ENCODE measurements at places on chromosomes 7 and 10. TPM values are rescaled to one million over a fixed set of nuclear protein-coding genes. Genes with fewer than 3 reads are reported as not detected.

The LHFPL3 gene
- not detected for total RNA-seq

The CTNNA3 gene
- total RNA-seq = not detected

The NME8 gene
- total RNA-seq = not detected

The POM121L12 gene
- total RNA-seq = not detected

The TMEM196 gene
- not detected for total RNA-seq

The POM121C gene
- total RNA-seq = 35.7 TPM

The STRIP2 gene
- 1.3 TPM for total RNA-seq

The TBRG4 gene
- total RNA-seq = 54.3 TPM

The CYP26C1 gene
- 0.27 TPM for total RNA-seq

The MYL7 gene
- total RNA-seq = 1.6 TPM

The GNGT1 gene
- total RNA-seq = not detected

The UPK3B gene
- 16.6 TPM for total RNA-seq

The VAX1 gene
- not detected for total RNA-seq

The FKBP6 gene
- 0.47 TPM for total RNA-seq

The JAKMIP3 gene
- 0.18 TPM for total RNA-seq

The ITGA8 gene
- total RNA-seq = 23.4 TPM

The ARHGAP22 gene
- 9.6 TPM for total RNA-seq

The NPSR1 gene
- not detected for total RNA-seq

The LHPP gene
- 17.8 TPM for total RNA-seq

The HOXA3 gene
- 4.6 TPM for total RNA-seq

The MASTL gene
- 7.8 TPM for total RNA-seq

The BICC1 gene
- 11.0 TPM for total RNA-seq

The ZNF107 gene
- 4.3 TPM for total RNA-seq

The NOM1 gene
- 16.9 TPM for total RNA-seq

The PAPOLB gene
- 0.24 TPM for total RNA-seq

The BBS9 gene
- total RNA-seq = 28.4 TPM

The PRSS2 gene
- total RNA-seq = not detected

The TEX36 gene
- total RNA-seq = not detected

The ZRANB1 gene
- 18.7 TPM for total RNA-seq

The CALN1 gene
- not detected for total RNA-seq

The PHTF2 gene
- 15.2 TPM for total RNA-seq

The STEAP1B gene
- total RNA-seq = 1.5 TPM

The FAM185A gene
- total RNA-seq = 10.0 TPM

The UBE2D1 gene
- total RNA-seq = 22.9 TPM

The TSC22D4 gene
- total RNA-seq = 53.6 TPM

The MSMB gene
- total RNA-seq = 5.3 TPM

The LRRN3 gene
- 6.1 TPM for total RNA-seq
